Endodermal cell (in vitro differentiated cells): ENCODE measurements at places on chromosomes 7 and 10.

- no peak for DNase-seq
Measured at GRCh38 chr10:73139251-73139650, 28.6 kb downstream of the ECD start.

- no peak for DNase-seq
Measured at GRCh38 chr10:5999440-6000165, 22.3 kb upstream of the IL15RA start.

DNA sequence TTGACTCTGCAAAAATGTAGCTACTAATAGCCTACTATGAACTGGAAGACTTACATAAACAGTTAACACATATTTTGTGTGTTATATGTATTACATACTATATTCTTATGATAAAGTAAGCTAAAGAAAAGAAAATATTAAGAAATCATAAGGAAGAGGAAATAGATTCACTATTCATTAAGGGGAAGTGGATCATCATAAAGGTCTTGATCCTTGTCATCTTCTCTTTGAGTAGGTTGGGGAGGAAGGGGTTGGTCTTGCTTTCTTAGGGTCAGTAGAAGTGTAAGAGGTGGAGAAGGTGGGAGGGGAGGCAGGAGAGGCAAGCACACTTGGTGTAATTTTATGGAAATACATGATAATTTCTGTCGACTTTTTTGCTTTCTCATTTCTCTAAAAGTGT, 81.3 kb downstream of the NAMPT start:
- DNase-seq: no peak

GRCh38 chr10:75487755-75488125, 56.3 kb downstream of the LRMDA start:
- DNase-seq: no peak

DNA sequence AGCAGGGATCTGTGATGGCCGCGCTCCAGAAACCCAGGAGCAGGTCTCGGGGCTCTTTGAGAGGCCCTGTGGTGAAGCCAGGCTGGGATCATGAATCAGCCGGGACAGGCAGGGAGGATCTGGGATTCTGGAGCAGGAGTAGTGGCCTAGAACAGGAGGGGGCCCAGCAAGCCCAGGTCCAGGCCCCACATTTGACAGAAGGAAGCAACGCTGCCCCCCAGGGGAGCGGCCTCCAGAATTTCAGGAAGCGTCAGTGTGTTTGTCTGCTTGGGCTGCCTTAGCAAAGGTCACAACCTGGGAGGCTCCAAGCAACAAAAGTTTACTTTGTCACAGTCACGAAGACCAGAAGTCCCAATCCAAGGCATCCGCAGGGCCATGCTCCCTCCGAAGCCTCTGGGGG, 36.8 kb downstream of the CLRN3 start:
- peak; percentile 44 for DNase-seq
